ENCODE measurements at places on chromosomes 12 and 14.

- DNase-seq, result no peak
These were observed 2.6 kb upstream of the PPP1R1A start for GRCh38 chr12:54590978-54591591.

- no peak for DNase-seq
These were observed 127.3 kb downstream of the SLC6A15 start for GRCh38 chr12:84785281-84785680.

GRCh38 chr12:68641138-68641537 is 30.4 kb downstream of the RAP1B start:
- no peak for DNase-seq

GRCh38 chr12:11758087-11758486 is 108.6 kb downstream of the ETV6 start:
- no peak for DNase-seq

DNA sequence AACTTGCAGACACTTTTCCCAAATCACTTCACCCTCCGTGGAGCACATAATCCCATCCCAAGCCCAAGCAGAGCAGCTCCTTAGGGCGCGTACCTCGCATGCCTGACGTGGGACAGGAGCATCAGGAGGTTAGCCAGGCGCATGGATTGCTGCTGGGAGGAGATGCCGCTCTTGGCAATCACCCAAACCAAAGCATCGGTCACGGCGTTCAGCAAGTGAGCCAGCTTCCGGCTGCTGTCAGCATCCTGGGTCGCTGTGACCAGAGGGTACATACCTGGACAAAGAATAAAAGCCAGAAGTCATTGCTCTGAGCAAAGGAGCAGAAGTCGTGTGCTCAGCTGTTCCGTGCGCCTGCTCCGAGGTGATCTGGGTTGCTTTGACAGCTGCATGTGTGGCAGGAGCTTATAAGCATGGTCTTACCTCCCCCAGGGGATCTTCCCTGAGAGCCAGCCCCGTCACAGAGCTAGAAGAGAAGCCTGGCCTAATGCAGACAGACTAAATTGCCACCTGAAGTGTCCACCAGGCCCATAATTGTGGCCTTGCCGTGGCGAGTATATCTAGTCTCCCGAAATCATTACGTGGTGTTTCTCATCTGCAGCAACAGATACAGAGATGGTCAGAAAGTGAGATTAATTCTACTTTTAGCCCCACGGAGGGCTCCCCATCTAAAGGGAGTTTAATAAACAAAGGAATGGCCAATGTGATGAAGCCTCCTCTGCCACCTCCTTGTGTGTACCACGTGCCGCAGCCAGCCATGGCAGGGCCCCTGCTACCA is 59.1 kb downstream of the ESR2 start:
- DNase-seq, result peak; percentile 25

GRCh38 chr14:34052658-34053014 is 101.8 kb upstream of the EGLN3 start:
- peak; percentile 59 for DNase-seq

DNA sequence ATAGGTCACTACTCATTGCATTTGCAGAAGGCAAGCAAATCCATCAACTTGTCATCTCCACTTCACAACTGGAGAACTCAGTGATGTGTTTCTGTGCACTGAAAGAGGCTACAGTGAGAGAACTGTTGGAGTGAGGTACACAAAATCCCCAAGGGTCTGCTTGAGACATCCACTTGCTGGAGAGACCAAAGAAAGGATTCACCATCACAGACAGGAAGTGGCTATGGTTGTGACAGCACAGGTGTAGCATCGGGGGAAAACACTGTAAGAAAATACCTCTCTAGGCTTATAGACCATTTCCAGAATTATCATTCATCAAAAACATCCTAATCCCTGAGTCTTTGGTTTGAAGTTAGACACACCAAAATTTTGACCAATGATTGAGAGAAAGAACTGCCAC is 201.3 kb upstream of the OR4E1 start:
- no peak for DNase-seq

GRCh38 chr14:52219488-52220084 is 47.9 kb upstream of the PTGDR start:
- DNase-seq, result no peak

All from HT-29 (cell line).